Cardiac muscle cell (in vitro differentiated cells and primary cell): ENCODE measurements at places on chromosomes 11 and 22.
A peak's percentile ranks its signal among the peaks of the same experiment; 100 is the strongest.

DNA sequence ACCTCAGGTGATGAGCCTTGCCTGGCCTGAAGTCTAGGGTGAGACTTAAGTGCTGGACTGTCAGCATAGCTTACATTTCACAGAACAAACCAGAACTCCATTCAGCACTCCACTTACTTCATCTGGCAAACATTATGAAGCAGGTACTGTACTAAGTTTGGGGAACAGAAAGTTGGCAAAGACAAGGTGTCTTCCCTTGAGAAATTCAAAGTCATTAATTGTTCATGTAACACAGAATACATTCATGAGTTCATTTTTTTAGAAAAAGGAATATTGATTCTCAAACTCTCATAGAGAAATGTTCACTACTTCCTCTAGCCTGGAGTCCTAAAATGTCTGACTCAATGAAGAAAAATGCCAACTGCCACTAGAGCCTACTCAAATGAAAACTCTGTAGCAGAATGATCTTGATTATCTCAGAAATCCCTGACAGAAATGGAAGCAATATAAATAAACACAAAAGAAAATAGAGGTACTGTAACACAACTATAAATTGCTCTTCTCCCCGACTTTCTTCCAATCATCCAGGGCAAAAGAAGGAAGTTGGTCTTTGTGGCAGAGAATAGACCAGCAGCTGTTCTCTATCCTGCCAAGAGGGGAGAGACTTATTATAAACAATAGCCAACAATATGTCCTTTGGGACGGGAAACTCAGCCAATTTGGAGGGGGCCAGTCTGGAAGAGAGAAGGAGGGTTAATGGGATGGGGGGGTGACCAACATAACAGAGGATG lies 129.2 kb upstream of the MTMR2 start:
- DNase-seq: no peak

- DNase-seq: no peak
These were observed 76.6 kb upstream of the UCP3 start for GRCh38 chr11:74085542-74085892.

DNA sequence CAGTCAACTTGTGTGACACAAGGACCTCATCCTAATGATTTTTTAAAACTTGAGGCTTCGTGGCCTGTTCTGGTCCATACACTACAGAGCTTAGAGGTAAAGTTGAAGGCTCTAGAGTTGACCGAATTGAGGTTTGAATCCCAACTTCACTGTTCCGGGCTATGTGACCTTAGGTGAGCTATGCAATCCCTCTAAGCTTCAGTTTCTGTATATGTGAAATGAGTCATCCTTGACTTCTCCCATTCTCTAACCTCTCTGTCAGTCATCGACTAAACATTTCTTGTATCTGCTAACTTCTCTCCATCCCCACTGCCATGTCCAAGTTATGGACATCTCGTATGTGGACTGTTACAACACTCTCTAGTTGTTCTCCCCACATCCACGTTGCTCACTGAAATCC lies 178.2 kb upstream of the TMEM45B start:
- no peak for DNase-seq

DNA sequence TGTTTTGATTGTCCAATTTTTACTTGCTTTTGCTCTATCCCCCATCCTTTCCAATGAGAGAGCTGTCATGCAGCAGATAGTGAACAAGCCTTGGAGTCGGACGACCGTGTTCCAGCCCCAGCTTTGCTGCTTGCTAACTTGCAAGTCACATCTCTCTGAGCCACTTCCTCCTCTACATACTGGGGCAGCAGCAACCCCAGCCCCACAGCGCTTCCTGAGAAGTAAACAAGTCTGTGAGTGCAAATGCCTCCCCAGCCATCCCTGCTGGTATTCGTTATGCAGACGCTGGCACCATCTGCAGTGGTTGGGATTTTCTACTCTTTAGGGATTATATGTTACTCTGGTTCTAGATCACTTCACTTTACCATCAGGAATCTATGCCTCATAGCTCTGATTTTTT lies 35.0 kb downstream of the TPBGL start:
- no peak for DNase-seq

DNA sequence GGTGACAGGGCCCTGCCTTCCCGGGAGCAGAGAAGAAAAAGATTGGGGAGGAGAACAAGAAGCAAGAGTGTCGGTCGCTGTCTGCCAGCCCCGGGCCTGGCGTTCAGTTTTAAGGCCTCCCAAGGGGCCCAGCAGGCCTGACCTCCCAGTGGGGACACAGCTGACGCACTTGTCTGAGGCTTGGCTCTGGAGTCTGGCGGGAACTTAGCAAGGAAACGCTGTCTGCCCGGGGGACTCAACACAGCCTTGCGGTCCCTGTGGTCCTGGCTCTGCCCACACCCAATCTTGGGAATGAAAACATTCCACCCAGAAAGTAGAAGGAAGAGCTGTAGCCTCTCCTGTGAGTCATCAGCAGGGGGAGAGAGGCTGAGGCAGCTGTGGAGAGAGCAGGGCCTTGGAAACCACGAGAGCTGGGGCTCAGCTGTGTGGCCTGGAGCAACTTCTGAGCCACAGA lies 54.4 kb downstream of the TRAF6 start:
- DNase-seq: peak; percentile 18

GRCh38 chr11:106087815-106088435 lies 10.5 kb downstream of the AASDHPPT start:
- peak; percentile 57 for DNase-seq

- no peak for DNase-seq
These were observed 208.6 kb downstream of the KIRREL3 start for GRCh38 chr11:126791991-126792390.

DNA sequence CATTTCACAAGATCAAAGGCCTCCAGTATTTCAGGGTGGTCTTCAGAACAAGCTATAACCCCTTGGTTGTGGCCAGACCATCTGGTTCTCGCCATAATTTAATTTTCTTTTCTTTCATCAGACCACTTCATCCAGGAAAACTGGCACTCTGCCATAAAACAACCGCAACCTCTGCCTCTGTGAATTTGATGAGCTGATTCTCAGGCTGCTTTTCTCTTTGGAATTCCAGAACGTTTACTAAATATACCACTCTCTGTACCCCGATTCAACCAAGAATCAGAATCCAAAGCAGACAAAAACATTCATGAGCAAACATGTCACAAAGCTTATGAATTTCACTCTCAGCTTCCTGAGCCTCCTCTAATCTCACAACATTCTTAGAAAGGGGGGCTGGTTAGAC lies 331.8 kb upstream of the SYN3 start:
- DNase-seq: peak; percentile 9

DNA sequence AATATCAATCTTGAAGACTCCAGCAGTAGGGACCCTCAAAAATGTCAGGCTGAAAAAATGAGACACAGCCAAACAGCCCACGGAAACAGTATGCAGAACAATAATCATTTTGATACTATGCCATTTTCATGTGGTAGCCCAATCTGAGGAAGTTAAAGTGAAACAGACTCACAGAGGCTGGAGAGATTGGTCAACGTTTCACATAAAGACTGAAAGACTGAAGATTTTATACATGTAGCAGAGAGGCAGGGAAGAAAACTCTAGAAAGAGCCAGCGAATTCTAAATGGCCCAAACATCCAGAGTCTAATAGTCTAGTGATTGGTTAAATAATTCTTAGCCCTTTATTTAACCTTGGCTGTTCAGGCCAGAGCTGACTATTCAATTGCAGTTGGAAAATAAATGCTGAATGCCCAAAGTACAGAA lies 49.4 kb downstream of the MAML2 start:
- DNase-seq: no peak

DNA sequence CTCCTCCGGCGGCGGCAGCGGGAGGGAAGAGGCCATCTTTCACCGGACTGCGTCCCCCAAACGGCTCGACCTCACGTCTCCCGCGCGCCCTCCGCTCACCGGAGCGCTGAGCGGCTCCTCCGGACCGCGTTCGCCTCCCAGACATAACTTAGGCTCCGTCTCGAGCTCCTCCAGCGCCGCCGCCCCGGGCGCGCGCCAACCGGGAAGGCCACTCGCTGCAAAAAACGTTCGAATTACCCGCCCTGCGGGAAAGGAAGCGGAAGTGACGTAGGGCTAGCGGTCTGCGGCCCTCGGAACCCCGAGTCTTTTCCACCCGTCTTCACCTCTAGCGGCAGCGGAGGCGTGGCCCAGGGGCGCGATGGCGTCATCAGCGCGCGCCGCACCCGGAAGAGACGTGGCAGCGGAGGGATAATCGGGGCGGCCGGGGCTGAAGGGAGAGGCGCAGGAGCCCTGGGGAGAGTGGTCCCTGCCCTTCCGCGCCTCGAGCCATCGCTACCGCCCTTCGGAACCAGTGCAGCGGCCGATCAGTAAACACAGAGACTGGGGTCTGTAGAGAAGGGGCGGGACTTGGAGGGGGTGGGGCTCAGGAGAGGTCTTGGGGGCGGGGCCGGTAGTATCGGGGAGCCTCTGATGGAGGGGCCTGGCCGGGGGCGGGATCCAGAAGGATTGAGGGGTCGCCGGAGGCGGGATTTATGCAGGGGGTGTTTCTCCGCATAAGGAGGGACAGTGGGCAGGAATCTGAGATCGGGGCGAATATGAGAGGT lies at the start of the genes CDCA5 and ZFPL1:
Gene CDCA5, minus strand, starts transcription at position 207 of the 764 bp plus-strand sequence. Its CDS starts 62 bp downstream, at position 145.
Gene ZFPL1, plus strand, starts transcription at position 389 of the 764 bp plus-strand sequence. CDS start 477 bp downstream, outside the sequence.
- peak; percentile 97 for DNase-seq

GRCh38 chr22:32555581-32555980 lies 81.0 kb downstream of the FBXO7 start:
- DNase-seq: peak; percentile 25

GRCh38 chr11:46738887-46739286 lies 19.9 kb downstream of the F2 start:
- DNase-seq: no peak

GRCh38 chr22:48045369-48045768 lies 1282.9 kb downstream of the TBC1D22A start:
- DNase-seq: no peak

DNA sequence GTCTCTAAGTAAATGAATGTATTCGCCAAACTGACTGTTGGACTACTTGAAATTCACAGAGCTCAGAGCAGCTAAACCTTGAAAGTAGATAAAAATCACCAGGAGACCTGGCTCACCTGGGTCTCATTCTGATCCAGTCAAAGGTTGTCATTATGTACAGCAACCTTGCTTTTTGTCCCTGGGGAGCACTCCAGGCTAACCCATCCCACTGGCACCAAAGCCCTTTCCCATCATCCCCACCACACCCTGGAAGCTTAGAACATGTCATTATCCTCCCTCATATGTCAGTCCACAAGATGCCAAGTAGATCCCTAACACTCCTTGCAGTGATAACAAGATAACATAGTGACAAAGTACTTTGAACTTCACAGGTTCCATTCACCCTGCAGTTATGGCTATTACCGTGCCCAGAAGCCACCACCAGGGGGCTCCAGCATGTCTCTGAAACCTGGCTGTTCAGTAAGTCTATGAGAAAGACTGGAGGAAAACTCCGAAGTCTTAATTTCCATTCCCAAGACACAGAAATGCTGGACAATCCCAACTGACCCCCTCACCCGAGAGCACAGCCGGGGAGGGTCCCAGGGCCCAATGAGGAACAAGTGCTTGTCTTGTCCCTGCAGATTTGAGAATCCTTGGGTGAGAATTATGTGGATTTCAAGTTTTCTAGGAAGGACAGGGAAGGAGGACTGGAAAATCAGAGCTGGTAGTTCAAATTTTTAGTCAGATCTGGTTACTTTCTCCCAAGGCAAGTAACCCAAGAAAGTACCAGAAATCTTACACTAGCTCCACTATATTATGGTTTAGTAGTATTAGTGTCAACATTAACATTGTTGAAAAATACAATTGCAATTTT lies 43.0 kb upstream of the USP47 start:
- peak; percentile 86 for DNase-seq

DNA sequence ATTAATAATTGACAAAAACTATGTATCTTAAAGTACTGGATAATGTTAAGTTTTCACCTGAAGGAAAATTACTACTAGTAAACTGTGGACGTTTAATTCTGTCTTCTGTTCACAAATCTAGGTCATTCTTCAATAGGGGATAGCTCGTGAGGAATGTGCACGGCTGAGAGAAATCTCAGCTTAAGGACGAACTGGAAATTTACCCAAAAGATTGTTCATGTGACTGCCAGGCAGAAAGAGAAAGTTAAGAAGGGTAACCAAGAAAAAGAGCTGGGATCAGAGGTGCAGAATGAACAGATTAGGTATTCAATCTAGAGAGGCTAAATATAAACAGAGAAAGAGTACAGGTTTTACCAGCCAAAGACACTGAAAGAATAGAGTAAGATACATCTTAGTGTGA lies 245.3 kb downstream of the CASP12 start:
- DNase-seq: peak; percentile 29
